Memory B cell (primary cell): ENCODE measurements at places on chromosomes 2 and 18.

GRCh38 chr18:23053776-23054457 is 81.4 kb upstream of the CABLES1 start:
- H3K4me1 ChIP-seq: no peaks in the 10 kb centered on the region
- no peak for DNase-seq
- H3K27me3 ChIP-seq: peaks cover 13% of the 10 kb centered on the region
- no peak overlapping the region for H3K27ac ChIP-seq

- H3K4me1 ChIP-seq: peaks cover 2% of the 10 kb centered on the region
- H3K27ac ChIP-seq: no peak overlapping the region
- no peak overlapping the region for H3K4me3 ChIP-seq
- H3K27me3 ChIP-seq: peaks cover 18% of the 10 kb centered on the region
- H3K36me3 ChIP-seq: no peaks in the 10 kb centered on the region
- DNase-seq: no peak
These were observed 79.3 kb downstream of the SDC1 start for GRCh38 chr2:20145497-20146193.

DNA sequence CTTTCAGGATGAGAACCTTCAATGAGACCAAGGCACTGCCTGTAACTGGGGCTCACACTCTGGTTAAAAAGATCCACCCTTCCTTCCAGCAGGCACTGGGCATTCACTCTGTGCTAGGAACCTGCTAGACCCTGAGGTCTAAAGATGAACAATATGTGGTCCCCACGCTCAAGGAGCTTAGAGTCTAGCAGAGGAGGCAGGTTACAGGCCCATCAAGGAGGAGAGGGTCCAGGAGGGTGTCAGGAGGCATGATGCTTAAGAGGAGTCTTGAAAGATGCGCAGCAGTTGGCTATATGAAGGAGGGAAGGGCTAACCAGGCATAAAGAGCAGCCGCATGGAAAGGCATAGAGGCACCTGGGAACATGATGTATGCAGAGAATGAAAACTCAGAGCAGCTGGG is 4.5 kb downstream of the ANKRD53 start:
- no peak overlapping the region for H3K4me3 ChIP-seq
- no peak for DNase-seq
- H3K27ac ChIP-seq: no peak overlapping the region

- H3K27ac ChIP-seq: no peak overlapping the region
- H3K27me3 ChIP-seq: no peaks in the 10 kb centered on the region
- H3K4me1 ChIP-seq: no peaks in the 10 kb centered on the region
- no peak overlapping the region for H3K4me3 ChIP-seq
- peaks cover 6% of the 10 kb centered on the region for H3K36me3 ChIP-seq
These were observed 44.9 kb upstream of the BAZ2B start for GRCh38 chr2:159661286-159661685.

GRCh38 chr2:188919824-188920223 is 54.3 kb upstream of the COL3A1 start:
- H3K27ac ChIP-seq: no peak overlapping the region
- no peak overlapping the region for H3K4me3 ChIP-seq
- no peaks in the 10 kb centered on the region for H3K4me1 ChIP-seq
- no peak for DNase-seq
- no peaks in the 10 kb centered on the region for H3K36me3 ChIP-seq

DNA sequence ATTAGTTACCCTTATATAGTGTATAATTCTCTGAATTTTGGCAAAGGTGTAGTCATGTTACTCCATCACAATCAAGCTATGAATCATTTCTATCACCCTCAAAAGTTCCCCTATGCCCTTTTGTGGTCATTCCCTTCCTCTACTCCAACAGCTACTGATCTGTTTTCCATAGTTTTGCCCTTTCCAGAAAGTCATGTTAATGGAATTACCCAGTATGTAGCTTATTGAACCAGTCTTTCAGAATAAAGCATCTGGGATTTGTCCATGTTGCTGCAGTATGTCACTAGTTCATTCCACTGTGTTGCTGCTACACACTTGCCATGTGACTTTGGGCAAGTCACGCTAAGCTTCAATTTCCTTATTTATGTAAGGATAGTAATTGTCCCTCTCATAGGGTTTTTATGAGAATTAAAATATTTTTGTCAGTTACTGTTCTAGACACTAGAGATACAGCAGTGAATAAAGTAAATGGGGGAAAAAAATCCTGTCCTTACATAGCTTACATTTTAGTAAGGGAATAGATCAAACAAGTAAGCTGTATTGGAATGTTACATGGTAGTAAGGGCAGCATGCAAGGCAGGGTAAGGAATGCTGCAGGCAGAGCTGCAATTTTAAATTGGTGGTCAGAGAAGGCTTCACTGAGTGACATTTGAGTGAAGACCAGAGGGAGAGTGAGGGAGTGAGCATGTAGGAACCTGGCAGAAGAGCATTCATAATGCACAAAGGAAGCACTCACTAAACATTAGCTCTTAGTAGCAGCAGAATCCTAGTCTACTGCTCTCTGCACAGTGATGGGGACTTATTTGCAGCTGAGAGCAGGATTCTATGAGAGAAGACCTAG is 80.3 kb upstream of the TSPYL6 start:
- peaks cover 4% of the 10 kb centered on the region for H3K4me1 ChIP-seq
- H3K27ac ChIP-seq: no peak overlapping the region
- H3K27me3 ChIP-seq: no peaks in the 10 kb centered on the region
- no peaks in the 10 kb centered on the region for H3K36me3 ChIP-seq

GRCh38 chr2:64910972-64911433 is 78.2 kb upstream of the SLC1A4 start:
- DNase-seq: no peak
- H3K27me3 ChIP-seq: no peaks in the 10 kb centered on the region
- no peak overlapping the region for H3K4me3 ChIP-seq

DNA sequence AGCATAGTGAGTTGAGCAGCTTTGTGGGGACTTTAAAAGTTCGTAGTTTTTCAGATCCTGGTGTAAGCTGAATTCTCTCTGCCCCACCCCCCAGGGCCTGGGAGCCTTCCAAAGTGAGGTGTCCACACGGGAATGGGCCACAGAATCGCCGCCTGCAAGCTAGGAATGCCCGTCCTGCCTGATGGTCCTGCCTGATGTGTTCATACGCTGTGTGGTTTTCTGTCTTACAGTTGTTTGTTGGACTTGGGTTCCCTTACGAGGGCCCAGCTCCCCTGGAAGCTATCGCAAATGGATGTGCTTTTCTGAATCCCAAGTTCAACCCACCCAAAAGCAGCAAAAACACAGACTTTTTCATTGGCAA is 158.7 kb downstream of the MGAT5 start:
- peaks cover 34% of the 10 kb centered on the region for H3K4me1 ChIP-seq
- H3K27ac ChIP-seq: no peak overlapping the region
- H3K36me3 ChIP-seq: peaks cover 12% of the 10 kb centered on the region
- no peak for DNase-seq
- H3K27me3 ChIP-seq: no peaks in the 10 kb centered on the region
- no peak overlapping the region for H3K4me3 ChIP-seq
